ENCODE measurements at places on chromosomes 3 and 15.

DNA sequence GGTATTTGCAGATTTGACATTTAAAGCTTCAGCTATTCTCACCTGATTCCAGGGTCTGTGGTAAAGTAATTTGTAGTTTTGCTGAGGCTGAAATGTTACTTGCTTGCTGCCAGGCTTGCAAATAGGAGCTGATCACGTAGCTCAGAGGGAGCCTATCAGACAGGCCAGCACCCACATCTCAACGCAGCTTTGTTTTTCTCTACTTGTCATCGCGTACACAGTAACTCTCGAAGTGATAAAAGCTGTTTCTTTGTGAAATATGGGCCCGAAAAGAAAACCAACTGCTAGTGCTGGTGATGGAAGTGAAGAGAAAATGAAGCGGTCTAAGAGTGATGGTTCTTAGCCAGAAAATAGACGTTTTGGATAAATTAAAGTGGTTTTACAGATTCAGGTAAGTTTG is 23.4 kb downstream of the RAB5A start:
- no peak for DNase-seq

DNA sequence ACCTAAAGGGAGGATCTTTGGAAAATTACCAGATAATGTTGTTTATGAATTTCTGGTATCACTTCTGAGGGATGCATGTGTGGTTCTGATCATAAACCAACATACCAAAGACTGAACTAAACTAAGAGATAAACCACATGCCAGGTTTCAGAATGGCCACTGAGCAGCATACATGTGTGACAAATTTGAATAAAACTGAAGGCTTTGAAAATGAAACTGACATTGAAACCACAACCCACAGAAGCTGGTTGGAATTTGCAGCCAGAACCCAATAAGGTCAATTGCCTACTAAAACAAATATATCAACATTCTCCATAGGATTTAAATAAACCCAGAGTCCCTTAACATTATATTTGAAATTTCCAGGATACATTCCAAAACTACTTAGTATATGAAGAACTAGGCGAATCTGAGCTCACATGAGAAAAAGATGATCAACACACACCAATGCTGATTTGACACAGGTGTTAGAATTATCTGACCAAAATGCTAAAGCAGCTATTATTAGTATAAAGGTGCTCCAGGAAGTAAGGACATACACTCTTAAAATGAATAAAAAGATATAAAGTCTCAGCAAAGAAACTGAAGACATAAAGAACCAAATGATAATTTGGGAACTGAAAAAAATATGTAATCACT is 125.0 kb downstream of the ZNF280D start:
- DNase-seq, result no peak

GRCh38 chr15:79549196-79549595 is 117.1 kb downstream of the MINAR1 start:
- no peak for DNase-seq

DNA sequence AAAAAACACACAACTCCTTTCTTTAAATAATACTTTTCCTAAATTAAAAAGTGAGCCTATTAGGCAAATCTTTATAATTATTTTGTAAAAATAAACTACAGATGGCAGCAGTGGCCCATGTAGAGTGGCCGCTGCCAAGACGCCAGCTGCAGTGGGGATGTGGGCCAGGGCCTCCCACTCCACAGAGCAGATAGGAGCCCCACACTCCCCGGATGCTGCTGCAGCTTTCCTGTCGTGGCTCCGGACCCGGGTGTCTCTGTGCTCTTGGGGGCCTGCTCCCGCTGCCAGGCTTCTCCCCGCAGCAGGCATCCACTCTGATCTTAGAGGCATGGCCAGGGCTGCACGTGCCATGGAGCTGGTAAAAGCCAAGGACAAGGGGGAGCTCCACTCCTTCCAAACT is 67.5 kb downstream of the PROS1 start:
- DNase-seq, result peak; percentile 28

GRCh38 chr3:26259176-26259575 is 363.4 kb upstream of the LRRC3B start:
- no peak for DNase-seq

- DNase-seq, result no peak
These were observed 3.6 kb downstream of the CAMP start for GRCh38 chr3:48226939-48227338.

Data from ovary (tissue), 10 donors.